ENCODE measurements at places on chromosomes 7 and 10. TPM values are rescaled to one million over a fixed set of nuclear protein-coding genes. Genes with fewer than 3 reads are reported as not detected.

The TAF6 gene
- 37.2 TPM for total RNA-seq

The ANKRD1 gene
- not detected for total RNA-seq

The ADAP1 gene
- total RNA-seq, result 6.7 TPM

The PDK4 gene
- total RNA-seq, result 996 TPM

The CREB5 gene
- total RNA-seq, result 27.9 TPM

The CAV1 gene
- 462 TPM for total RNA-seq

The POP7 gene
- 39.9 TPM for total RNA-seq

The TACR2 gene
- not detected for total RNA-seq

- DNase-seq, result peak; percentile 34
These were observed 135.9 kb upstream of the PODXL start for GRCh38 chr7:131692131-131692960.

DNA sequence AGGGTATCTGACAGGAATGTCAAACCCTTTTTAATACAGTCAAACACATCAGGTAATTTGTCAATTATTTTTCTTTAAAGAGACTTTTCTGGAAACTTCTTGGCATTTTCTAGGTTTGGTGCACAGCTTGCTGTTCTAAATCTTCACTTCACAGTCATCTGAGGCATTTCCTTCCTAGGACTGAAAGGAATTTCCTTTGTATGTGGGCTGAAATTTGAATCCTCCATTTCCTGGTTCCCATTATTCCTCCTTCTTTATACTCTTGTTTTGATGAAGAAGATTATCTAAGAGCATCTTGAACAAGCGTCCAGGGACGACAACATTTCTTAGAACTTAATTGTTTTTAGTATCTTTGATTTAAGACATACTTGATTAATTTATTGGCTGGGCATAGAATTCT lies 24.9 kb downstream of the CALD1 start:
- DNase-seq, result no peak

DNA sequence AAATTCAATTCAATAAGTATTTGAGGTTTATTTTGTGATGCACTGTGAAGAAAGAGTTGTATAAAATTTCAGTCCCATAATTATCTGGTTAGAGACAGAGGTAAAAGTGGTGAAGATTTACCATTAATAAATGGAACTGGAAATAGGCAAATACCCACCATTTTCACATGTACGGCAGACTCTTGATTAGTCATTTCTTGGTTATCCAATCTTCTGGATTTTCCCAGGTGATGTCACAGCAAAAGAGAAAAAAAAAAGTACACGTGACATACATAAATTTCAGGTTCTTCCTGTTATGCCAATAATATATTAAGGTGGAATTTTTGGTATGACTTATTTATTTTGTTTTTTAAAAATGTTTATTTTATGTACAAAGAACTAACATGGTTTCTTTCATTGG lies 26.8 kb downstream of the NT5C3A start:
- no peak for DNase-seq

- DNase-seq, result no peak
These were observed 52.1 kb downstream of the TRRAP start for GRCh38 chr7:98930464-98930863.

GRCh38 chr7:75711656-75712514 lies 26.9 kb downstream of the HIP1 start:
- no peak for DNase-seq

- no peak for DNase-seq
These were observed 9.9 kb upstream of the SPAG6 start for GRCh38 chr10:22335173-22335933.

DNA sequence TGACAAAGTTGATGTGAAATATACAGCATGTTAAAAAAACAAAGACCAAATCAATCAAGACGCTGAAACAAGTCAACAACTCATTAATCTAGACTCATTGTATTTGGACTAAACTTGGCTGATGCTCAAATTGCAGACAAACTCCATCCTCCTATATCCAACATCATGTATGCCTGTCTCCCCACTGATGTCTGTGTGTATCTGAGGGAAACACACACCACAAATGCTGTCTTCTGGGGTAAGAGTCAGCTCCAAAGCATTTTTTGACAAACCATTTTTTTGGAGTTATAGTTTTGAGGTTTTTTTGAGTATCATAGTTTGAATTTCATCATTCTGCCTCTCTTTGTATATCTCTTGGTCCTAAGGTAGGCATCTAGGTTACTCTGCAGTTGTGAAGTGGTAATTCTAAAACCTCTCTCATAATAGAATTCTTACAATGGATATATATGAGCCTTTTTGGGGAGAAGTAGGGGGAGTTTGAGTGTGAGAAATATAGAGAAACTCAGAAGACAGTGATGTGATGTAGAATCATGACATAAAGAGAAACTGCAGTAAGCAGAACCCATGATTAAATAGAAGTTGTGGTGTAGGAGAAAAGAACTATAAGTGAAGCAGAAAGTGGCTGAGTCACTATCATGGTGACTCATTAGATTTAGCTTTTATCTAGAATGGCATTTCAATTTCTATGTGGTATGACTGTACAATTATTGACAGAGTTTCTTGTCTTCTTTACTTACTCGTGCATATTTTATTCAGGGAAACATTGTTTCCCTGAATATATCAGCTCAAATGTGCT lies 1531.1 kb upstream of the LRRTM3 start:
- no peak for DNase-seq

GRCh38 chr7:112091768-112092167 lies 114.4 kb downstream of the DOCK4 start:
- no peak for DNase-seq

DNA sequence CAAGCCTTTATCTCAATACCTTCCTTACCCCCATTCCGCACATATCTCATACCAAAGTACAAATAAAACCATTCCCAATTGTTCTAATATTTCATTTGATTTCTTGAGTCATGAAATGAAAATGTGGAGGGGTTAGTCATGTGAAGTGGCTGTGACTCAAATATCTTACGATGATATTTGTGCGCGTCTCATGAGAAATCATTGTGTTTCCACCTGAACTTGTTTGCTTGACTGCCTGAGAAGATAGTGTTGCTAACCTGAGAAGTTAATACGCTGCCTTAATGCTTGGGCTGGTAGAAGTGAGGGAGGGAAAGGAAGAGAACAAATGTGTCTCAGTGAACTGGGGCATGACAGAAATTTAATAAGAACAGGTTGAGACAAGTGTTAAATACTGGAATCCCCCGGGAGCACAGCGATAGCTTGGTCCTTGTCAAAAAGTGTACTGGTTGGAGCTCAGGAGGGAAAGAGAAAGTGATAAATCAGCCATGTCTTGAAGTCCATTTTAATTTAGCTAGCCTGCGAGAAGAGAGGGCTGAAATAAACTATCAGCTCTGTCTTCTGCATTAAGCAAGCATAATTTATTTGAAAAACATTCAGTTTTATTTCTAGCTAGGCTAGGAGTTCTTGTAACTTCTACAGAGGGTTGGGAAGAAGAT lies 7.2 kb upstream of the EPHA1 start:
- DNase-seq, result no peak

GRCh38 chr7:2959828-2960599 lies 83.7 kb downstream of the CARD11 start:
- DNase-seq, result peak; percentile 6

DNA sequence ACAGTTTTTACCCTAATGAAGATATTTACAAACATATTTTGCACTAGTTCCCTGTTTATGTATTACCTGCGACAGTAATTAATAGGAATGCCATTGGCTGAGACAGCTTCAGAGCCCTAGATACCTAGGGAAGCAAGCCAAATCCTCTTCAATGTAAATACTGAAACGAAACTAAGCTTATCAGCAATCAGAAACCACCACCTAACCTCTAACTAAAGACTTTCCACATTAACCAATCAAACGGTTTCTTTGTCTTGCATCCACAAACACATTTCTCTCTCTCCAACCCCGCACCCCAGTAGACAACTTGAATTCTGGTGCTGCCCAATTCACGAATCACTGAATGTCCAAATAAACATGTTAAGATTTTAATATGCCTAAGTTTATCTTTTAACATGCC lies 474.4 kb upstream of the C7orf33 start:
- DNase-seq, result no peak

DNA sequence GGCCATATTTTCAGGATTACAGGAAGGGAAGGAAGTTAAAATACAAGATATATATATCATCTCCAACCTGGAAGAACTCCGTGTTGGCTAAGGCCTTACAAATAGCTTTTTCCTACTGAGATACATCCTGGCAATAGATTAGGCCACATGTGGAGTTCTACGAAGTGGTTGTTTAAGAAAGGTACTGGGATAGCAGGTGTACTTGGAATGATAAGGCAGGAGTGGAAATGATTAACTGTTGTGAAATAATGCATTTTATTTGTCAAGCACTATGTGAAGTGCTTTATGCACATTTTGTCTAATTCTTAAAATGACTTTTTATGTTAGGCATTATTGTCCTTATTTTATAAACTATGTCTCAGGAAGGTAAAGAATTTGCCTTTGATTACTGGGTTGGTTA lies 18.9 kb upstream of the SMIM30 start:
- DNase-seq, result no peak

DNA sequence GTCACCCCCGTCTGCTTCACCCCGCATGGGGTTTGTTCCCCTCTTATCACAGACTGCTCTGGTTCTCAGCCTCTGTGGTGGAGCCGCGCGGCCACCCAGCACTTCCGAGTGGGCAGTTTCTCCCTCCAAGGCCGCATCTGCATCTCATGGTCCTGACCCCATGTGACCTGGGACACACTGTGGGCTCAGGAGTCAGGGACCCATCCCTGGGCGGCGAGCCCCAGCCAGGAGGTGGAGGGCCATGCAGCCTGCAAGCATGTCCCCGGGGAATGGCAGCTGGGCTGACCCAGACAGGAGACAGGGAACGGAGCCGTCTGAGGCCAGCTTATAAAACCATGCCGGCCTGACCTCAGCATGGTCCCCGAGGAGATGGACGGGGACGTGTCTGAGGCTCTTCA lies 25.2 kb upstream of the TTYH3 start:
- no peak for DNase-seq

DNA sequence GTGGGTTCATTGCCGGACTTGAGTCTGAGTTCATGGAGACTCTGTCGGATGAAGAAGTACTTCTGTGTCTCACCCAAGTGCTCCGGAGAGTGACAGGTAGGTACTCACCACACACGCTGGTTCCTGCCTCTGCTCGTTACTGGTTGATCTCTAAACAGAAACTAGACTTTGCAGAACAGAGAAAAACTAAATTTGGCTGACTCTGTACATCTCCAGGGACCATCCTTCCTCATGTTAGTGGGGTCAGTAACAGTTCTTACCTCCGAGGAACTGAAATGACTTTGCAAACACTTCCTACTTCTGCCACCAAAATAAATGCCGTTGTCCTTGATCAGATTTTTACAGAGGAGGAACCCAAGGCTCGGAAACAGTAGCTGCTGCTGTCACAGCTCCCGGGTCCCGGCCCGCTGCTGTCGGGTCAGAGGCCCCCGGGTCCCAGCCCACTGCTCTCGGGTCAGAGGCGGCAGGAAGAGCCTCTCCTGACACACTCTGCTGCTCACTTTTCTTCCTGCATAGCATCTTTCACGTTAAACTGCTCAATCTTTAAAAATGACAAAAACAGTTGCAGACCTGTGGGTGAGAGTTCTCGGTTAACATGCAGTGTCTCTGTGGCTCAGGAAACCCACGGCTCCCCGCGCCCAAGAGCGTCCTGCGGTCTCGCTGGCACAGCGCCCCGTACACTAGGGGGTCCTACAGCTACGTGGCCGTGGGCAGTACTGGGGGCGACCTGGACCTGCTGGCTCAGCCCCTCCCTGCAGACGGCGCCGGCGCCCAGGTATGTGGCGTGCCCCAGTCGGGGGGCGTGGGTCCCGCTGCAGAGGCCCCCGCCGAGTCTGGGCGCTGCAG lies 4.8 kb upstream of the MTG1 start:
- DNase-seq, result no peak

GRCh38 chr10:5187867-5188266 lies 2.9 kb upstream of the AKR1C8 start:
- DNase-seq, result no peak

GRCh38 chr10:15370212-15370855 lies 755 bp downstream of the FAM171A1 start:
- DNase-seq, result no peak

GRCh38 chr10:14611968-14612693 lies 162.6 kb downstream of the FAM107B start:
- DNase-seq, result no peak

GRCh38 chr7:24609059-24609458 lies 35.8 kb downstream of the PALS2 start:
- DNase-seq, result no peak

GRCh38 chr10:67257018-67257417 lies 331.2 kb downstream of the LRRTM3 start:
- DNase-seq, result no peak

GRCh38 chr7:132436121-132436520 lies 140.1 kb downstream of the PLXNA4 start:
- DNase-seq, result no peak

Data from omental fat pad (tissue), 4 donors.